ENCODE measurements at places on chromosomes 4 and X.
A peak's percentile ranks its signal among the peaks of the same experiment; 100 is the strongest.

DNA sequence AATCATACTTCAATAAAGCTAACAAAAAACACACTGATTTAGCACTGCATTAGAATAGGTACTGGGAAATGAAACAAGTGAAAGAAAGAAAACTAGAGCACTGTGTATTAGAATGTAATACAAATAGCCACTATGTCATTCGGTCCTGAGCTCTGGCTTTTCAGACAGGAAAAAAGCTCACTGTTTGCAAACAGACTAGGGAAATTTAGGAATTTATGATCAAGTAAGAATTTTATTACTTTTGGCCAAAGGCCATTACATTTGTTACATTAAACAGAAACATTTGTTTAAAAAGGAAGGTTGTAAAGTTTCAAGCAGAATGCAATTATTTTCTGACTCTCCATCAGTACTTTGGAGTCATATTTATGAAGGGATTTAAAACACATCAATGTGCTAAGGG lies 68.7 kb downstream of the KLHL8 start:
- DNase-seq: peak; percentile 6

- peak; percentile 2 for DNase-seq
Measured at GRCh38 chrX:32501606-32502005, 709.7 kb downstream of the DMD start.

- DNase-seq: no peak
Measured at GRCh38 chr4:109760682-109761081, 30.8 kb upstream of the PLA2G12A start.

DNA sequence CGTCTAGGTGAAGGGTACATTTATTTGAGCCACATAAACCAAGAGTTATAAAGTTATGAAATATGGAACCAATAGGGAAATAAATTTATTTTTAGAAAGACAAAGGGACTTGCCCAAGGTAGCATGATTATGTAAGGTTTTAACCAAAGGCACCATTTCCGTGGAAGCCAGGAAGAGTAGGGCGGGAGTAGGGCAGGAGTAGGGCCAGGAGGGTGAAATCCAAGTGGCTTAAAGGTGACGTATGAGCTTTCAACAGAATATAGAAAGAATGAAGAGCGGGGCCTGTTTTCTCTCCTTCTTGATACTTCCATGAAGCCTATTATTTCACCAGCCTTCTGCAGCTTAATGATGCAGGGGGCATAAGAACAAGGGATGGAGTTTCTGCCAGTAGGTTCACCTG lies 91.7 kb upstream of the PNPLA4 start:
- no peak for DNase-seq

- DNase-seq: no peak
Measured at GRCh38 chr4:89739311-89739988, 97.5 kb downstream of the SNCA start.

DNA sequence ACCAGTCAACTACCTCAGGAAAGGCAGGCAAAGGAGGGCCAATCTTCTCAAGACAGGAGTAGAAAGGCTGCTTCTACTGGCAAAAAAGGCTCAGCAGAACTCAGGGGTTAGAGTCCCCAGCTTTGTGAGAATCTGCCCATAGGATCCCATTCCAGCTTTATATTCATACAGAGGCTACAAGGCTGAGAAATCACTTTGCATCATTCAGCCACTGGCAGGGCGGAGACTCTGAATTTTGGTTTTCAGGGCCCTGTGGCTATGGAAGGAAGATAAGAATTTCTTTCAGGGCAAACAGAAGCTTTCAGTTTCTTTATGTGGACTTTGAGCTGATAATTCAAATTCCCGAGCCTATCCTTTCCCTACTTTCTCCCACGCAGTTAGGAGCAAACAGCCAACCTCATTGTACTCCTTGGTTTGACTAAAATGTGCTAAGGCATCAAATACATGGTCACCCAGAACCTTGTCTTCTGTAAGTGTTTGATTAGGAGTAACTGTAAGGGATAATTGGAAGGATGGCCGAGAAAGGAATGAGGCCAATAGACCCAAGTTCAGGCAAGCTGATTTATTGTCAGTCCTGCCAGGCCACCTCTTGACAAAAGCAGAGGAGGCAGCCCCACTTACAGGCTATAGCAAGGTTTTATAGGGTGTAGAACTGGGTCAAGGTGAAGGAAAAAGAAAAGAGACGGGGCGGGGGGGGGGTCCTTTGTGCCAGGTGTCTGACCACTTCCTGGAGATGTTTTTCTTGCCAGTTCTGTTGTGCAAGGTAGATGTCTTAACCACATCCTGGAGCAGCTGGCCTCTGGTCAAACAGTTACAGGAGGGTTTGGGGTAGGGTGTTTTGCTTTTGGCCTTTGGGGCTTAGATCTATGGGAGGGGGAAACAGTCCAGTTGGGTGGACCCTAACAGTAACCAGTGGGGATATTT lies 165.3 kb upstream of the PPP1R2C start:
- no peak for DNase-seq

DNA sequence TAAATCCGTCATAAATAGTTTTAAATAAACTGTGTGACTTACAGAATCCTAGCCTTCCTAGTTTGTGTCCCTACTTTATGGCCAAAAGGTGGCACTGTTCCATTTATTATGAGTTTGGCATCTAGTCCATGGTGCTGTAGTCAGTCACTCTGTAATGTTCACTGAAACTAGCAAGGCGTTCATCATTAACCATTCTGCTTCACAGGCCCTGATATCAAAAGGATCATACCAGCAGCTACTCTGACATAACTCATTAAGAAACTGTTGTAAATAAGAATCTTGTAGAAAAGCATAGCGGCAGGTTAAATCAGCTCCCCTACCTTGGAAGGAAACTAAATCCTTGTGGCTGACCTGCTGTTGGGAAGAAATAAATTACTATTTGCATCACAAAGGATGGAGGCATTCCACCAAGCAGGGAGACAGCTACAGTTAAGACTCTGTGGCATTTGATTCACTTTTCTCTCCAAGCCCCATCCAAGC lies 919.6 kb upstream of the DIAPH2 start:
- peak; percentile 38 for DNase-seq

GRCh38 chr4:151786158-151786495 lies 25.3 kb upstream of the GATB start:
- DNase-seq: no peak

GRCh38 chrX:151742311-151742710 lies 7.8 kb downstream of the CNGA2 start:
- no peak for DNase-seq

- no peak for DNase-seq
Measured at GRCh38 chr4:100208964-100209363, 18.7 kb upstream of the DDIT4L start.

- DNase-seq: no peak
Measured at GRCh38 chr4:72169861-72170260, 138.1 kb downstream of the NPFFR2 start.

DNA sequence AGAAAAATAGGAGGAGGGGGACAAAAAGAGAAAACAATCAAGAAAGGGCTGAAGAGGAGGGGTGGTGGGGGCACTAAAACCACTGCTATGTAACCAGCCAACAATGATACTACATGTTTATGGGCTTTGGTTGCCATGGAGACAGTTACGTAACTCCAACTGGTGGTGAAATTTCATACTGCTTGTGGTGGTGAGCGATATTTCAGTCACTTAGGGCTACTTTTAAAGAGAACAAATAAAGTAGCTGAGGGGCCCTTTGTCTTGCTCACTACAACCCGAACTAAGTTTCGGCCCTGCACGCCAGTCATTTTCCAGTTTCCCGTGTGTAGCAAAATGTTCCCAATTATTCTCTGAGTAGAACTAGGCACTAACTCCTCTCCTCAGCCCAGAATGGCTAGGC lies 275.2 kb upstream of the EDA2R start:
- no peak for DNase-seq

DNA sequence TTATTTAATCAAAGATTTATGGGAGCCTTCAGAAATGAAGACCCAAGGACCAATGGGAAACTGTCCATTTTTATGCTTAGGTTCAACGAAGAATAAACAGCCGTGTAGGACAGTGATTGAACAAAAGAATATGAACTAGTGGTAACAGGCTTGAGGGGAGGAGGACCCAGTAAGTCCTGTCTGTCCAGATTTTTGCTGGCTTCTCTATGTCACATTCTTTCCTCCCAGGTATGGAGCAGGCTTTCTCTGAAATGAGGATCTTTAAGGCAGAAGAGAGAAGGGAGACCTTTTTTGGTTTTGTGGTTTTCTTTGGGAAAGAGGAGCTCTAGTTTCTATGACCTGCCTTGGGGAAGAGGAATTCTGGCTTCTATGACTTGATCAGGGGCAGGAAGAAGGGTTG lies 74.1 kb downstream of the BANK1 start:
- DNase-seq: no peak

- DNase-seq: peak; percentile 2
Measured at GRCh38 chr4:59222221-59222620, 1977.9 kb upstream of the ADGRL3 start.

DNA sequence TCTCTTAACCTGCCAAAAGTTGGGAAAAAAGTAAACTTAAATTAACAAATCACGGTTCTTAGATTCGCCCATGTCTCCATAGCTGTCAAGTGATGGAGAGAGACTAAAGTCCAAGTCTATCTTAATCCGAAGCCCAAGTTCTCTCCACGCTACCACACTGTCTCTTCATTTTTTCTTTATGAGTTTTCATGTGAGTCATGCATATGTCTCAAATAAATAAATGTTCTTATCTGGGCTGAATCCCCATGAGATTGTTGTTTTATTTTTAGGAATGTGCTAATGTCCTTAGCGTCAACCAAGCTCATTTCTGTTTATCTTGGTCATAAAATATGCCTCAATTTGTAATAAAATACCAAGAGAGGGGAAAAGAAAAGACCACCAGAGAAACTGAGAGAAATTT lies 169.3 kb downstream of the RCHY1 start:
- DNase-seq: no peak

DNA sequence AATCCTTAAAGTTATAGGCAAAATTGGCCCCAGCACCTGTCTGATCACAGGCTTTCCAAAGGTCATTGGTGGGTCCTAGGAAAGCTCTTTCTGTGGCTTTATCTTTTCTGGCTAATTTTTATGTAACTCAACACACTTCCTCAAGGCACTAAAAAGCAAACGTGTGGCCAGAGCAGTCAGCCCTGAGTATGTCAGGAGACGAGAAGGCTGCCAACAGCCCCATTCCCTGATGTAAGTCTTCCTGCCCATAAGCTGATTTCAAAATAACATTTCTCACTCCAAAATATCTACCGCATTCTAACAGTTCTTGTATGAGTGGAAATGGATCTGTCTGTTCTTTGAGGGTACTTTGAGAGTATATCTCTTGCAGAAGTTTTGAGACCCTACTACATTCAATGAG lies 25.5 kb upstream of the FUNDC1 start:
- no peak for DNase-seq

Data from NCI-H69 (cell line).